ENCODE measurements at places on chromosomes 11 and 22. TPM values are rescaled to one million over a fixed set of nuclear protein-coding genes. Genes with fewer than 3 reads are reported as not detected.

The TPCN2 gene
- 7.4 TPM for total RNA-seq

The UBQLNL gene
- total RNA-seq = not detected

The SLC22A8 gene
- not detected for total RNA-seq

The BTBD18 gene
- total RNA-seq = not detected

The PATE2 gene
- not detected for total RNA-seq

The ASCL2 gene
- not detected for total RNA-seq

The MIAT gene
- not detected for total RNA-seq

The WEE1 gene
- 46.7 TPM for total RNA-seq

The CECR2 gene
- 0.06 TPM for total RNA-seq

The ATP6V1E1 gene
- total RNA-seq = 125 TPM

The C11orf52 gene
- not detected for total RNA-seq

The ISX gene
- not detected for total RNA-seq

The FCHSD2 gene
- total RNA-seq = 3.7 TPM

The OR4C5 gene
- not detected for total RNA-seq

The CABP7 gene
- total RNA-seq = 0.04 TPM

The ARHGAP42 gene
- 8.3 TPM for total RNA-seq

The TAGLN gene
- 20.8 TPM for total RNA-seq

The OR2AT4 gene
- not detected for total RNA-seq

The MTMR3 gene
- 6.0 TPM for total RNA-seq

The FZD4 gene
- 10.5 TPM for total RNA-seq

The SYT13 gene
- not detected for total RNA-seq

The CEND1 gene
- not detected for total RNA-seq

The KRTAP5-1 gene
- total RNA-seq = not detected

The MOV10L1 gene
- total RNA-seq = 2.9 TPM

The NUDT22 gene
- 39.6 TPM for total RNA-seq

The CADM1 gene
- 35.4 TPM for total RNA-seq

The KCNA4 gene
- 0.06 TPM for total RNA-seq

The OR2AG1 gene
- total RNA-seq = not detected

The BAIAP2L2 gene
- total RNA-seq = not detected

The OR1S2 gene
- total RNA-seq = not detected

The RASSF10 gene
- total RNA-seq = not detected

The PAX6 gene
- total RNA-seq = 0.06 TPM

The SGSM1 gene
- total RNA-seq = not detected

The ANO5 gene
- total RNA-seq = 1.4 TPM

The TEX12 gene
- total RNA-seq = 0.35 TPM

The CARD18 gene
- total RNA-seq = not detected

The SC5D gene
- total RNA-seq = 42.0 TPM

The ARHGEF17 gene
- total RNA-seq = 3.3 TPM

The RAPSN gene
- total RNA-seq = not detected

The PVALB gene
- not detected for total RNA-seq

The SCGB1D1 gene
- not detected for total RNA-seq

The MYRF gene
- 1.0 TPM for total RNA-seq

The BARX2 gene
- total RNA-seq = not detected

The SORL1 gene
- 3.6 TPM for total RNA-seq

The NNMT gene
- total RNA-seq = 907 TPM

The C22orf42 gene
- total RNA-seq = not detected
